Left ventricle myocardium inferior (tissue), 1 donor: ENCODE measurements at places on chromosomes 7 and 10.

DNA sequence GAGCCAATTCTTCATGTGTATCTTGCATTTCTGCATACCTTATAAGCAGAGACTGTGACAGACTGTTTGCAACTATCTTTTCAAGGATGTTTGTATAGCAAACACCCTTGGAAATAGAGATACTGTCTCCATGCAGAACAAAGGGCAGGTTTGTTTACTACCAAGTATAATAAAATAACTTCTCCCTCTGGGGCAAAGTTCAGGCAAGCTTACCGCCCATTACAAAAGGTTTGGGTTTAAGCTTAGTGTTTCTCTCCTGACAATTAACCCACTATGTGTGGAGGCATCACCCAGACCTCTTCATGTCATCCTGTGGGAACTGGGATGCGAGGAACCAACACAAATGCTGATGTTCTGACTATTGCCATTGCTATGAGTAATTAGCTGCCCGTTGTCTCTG is 479.1 kb upstream of the ZMIZ1 start:
- DNase-seq = no peak

GRCh38 chr10:119398996-119399395 is 143.5 kb downstream of the RGS10 start:
- no peak for DNase-seq

DNA sequence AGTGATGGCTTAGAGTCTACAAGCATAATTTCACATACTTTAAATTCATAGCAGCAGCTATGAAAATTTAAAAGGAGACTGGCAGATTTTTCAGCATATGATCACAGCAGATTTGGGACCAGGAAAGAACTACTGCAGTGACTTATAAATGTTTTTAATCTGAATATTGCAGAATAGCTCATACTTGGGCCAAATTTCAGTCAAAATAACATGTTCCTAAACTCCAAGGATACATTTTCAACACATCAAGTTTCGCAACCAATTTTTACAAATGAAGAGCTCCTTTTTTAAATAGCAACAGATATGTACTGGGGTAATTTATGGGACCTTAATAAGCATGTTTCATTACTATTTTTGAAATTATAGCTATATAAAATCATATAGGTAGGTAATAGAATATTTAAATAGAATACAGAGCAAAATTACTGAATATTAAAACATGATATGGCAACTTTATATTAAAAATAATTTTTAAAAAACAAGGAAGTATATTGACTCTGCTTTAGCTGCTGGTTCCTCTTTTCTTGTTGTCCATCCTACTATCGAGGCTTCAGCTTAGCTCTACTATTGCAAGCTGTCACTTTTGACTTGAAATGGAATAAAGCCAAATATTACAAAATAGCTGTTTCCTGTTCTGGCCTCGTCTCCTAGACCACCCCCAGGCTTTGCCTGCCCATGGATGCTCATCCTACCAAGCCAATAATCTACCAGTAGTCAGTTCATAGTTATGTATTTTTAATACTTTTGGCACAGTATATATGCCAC is 123.1 kb downstream of the NRBF2 start:
- DNase-seq = no peak

DNA sequence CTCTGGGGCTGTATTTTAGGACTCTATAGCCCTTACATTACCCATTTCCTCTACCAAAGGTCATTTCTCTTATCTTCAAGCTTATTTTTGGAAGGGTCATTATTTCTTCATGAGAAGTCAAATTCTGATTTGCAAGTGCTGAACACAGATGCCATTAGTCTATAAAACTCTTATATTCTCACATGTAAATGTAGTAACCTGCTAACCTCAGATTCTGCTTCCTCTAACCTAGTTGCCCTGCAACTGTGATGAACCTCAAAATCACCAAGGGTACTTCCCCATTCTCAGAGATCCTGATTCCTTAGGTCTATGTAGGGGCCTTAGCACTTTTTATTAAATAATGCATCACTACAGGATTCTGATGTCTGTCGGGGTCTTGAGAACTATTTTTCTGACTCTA is 6.3 kb downstream of the FAS start:
- DNase-seq = no peak

DNA sequence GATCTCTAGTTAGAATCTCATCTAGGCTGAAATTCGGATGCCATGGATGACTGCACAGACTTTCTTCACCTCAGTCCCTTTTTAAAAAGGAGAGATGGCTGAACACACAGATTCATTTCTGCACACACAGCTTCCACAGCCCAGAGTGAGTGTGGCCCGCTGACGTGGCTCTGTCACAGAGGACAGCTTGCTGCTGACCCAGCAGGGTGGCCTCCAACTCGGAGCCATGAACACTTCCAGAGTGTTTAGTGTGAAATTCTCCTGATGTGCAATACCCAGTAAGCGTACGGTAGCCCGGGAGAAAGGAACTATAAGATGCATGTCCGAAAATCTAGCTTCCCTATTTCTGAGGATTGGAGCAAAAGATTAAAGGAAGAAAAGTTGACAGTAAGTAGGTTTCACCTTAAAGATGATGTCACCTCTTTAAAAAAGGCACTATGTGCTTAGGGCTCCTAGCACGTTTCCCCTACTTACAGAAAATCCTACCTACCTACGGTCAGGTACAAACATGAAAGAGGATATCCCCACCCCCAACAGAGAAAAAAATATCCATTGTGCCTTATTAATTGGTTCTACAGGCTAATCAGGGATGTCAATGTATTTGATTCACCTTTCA is 162.2 kb downstream of the RAPGEF5 start:
- no peak for DNase-seq

- peak; percentile 63 for DNase-seq
Observed at GRCh38 chr10:49177391-49178355, 10.5 kb downstream of the TMEM273 start.

DNA sequence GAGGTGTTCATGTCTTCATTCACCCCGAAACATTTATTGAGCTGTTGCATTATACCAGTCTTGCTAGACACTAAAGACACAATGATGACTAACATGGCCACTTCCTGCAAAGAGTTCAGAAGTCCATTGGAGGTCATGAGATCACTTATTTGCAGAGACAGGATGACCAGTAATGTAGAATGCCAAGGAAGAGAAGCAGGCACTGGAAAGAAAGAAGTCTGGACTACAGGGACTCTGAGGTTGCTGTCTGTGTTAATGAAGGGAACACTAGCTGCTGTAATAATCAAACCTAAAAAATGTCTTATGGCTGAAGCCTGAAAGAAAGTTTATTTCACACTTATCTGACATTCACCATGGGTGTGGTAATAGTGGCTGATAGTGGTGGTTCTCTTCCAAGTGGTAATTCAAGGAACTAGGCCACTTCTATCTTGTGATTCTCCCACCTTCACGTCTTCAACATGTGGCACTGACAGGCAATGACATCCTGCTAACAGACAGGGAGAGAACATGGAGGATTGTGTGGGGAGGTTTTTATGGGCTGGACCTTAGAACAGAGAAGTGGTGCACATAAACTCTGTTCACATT is 89.2 kb upstream of the MKLN1 start:
- DNase-seq = no peak

GRCh38 chr10:57168611-57169240 is 807.7 kb upstream of the ZWINT start:
- DNase-seq = no peak

DNA sequence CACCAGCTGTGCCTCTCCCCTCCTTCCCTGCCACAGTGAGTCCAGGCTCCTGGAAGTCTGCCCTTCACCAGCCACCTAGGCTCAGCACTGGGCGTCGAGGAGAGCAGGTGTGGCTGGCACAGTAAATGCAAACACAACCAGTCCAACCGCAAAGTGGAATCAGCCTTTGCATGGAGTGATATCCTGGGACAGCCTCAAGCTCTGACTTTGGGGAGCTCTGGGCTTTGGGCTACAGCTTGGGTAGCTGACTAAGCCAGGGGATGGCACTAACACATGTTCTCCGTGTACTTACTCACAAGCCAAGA is 312.4 kb downstream of the KCNMA1 start:
- no peak for DNase-seq

DNA sequence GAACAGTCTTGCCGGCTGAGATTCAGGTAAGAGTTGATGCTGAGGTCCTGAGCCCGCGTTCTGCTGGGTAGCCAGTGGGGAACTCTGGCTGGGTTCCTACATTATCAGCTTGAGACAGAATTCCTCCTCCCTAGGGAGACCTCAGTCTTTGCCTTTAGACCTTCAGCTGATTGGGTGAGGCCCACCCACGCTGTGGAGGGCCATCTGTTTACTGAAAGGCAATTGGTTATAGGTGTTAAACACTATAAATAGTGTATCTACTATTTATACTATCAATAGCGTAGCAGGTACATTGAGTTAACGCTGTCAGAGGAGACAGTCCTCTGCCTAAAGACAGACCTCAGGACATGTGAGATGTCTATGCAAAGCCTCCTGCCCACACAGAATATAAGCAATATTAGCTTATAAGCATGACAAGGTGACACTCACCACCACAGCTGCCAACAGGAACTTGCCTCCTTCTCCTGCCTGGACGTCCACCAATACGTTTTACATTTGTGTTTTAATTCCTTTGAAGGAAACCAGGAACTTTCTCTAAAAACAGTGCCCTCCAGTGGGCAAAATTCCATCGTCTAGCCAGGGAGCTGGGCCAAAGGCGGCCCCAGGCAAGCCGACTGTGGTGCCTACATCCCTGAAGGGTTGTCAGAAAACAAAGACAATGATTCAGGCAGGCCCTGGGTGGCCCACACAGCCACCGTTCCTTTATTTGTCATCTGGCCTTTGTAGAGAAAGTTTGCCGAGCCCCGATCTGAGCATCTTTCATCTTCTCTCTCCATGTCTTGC is 58.8 kb downstream of the INSIG1 start:
- no peak for DNase-seq

- peak; percentile 52 for DNase-seq
Observed at GRCh38 chr7:39951226-39952194, 1.5 kb downstream of the CDK13 start.

- no peak for DNase-seq
Observed at GRCh38 chr7:159130199-159130775, 14.4 kb downstream of the VIPR2 start.

GRCh38 chr10:73559590-73559989 is 31.6 kb downstream of the USP54 start:
- DNase-seq = no peak

GRCh38 chr7:26280723-26281122 is 10.9 kb upstream of the SNX10 start:
- DNase-seq = no peak

DNA sequence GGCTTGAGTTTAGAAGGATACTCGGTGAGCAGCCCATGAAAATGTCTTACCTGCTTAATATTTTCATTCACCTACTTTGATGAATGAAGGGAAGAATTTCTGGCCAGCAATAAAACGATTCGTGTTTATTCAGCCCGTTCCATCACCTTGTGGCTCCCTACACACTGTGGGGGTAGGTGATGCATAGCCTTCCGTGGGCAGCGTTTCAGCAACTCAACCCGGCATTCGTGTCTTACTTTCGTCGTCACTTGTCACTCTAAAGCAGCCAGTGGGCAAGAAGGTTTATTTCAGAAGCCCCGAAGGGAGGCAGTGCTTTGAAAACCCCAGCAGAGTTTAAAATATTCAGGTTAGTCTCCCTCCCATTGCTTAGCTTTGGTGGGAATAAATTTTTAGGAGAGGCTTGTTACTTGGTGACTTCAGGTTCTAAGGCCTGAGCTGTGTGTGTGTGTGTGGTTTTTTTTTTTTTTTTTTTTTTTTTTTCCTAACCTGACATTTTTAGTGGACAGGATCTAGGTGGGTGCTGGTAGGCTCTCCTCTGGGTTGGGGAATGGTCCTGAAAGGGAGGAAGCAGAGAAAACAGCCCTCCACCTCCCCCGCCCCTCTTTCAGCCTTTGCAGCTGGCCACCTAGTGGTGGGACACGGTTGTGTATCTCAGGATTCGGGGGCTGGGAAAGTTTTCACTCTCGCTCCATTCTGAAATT is 1.8 kb downstream of the GRK5 start:
- peak; percentile 75 for DNase-seq

DNA sequence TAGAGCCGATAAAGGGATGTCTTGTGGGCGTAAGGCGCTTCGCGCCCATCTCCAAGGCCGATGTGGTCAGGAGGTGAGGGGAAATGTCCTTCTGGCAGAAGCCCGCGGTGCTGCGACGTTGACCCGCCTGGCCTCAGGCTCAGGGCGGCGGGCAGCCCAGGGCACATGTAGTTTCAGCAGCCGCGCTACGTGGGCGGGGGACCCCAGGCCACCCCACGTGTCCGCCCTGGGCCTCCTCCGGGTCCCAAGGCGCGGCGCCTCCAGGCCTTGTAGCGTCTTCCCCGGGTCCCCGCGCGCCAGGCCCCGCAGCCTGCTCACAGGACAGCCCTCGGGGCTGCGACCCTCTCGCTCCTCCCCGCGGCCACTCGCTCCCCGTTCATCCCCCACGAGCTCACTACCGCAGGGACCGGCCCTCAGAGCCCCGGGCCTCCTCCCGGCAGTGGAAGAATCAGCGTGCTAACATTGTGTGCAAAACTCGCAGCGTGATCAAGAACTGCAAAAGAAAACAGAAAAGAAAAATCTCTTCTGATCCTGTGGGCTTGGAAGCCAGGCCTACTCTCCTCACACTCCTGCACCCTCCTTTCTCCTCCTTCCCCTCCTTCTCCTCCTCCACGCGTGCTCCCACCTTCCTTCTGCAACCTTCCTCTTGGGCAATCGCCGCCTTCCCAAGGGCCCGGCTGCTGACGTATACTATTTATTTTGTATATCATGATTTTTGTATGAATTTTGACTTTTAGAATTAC is 4.4 kb upstream of the TBX20 start:
- peak; percentile 38 for DNase-seq

GRCh38 chr10:81251457-81252115 is 623.4 kb upstream of the NRG3 start:
- DNase-seq = no peak

DNA sequence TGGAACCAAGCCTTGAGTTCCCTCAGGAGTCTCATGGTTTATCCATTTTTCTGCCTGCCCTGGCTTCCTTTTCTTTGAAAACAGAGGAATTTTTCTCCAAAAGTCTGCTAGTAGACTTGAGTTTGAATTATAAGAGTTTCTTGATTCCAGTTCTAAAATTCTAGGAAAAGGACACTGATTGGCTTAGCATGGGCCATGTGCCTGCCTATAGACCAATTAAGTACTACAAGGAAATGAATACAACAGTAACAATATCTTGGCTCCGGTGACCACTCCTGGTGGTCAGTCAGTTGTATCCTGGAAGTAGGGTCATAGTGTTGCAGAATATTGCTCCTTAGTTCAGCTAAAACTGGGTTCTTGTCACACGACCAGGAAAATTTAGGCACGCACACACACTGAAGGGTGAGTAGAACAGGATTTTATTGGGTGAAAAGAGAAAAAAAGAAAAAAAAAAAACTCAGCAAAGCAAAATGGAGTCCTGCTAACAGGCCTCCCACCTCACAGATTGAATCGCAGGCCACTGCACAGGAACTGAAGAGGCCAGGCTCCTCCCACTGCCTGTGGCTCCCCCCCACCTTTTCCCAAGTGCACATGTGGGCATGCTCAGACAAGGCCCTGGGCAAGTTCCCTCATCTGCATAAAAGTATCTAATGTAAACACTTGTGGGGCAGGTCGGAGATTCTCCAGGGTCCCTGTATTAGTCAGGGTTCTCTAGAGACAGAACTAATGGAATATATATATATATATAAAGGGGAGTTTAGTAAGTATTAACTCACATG is 155.1 kb downstream of the LYZL1 start:
- DNase-seq = no peak

- DNase-seq = no peak
Observed at GRCh38 chr7:157830331-157830730, 493.5 kb downstream of the DNAJB6 start.

- no peak for DNase-seq
Observed at GRCh38 chr7:92747041-92747835, 89.1 kb downstream of the CDK6 start.
